ENCODE measurements at places on chromosomes 13 and 19.

DNA sequence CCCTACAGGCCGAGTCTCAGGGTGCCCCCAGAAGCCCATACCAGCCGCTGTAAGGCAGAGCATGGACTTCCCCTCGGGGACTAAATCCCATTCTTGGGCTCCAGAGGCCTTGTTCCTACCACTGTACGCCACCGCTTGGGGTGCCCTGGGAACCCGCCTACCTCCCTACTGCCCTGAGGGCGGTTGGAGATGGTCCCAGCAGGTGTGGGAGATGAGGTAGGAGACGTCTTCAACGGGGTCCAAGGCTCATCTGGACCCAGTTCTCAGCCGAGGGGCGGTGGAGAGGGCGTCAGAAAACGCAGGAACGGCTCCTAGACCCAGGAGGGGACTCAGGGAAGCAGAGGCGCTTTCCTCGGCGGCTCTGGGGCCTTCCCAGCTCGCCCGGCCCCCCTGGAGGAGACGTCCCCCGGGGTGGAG is 833 bp upstream of the ZIK1 start:
- peak; percentile 80 for DNase-seq

- DNase-seq = no peak
These were observed 294.2 kb downstream of the PCDH17 start for GRCh38 chr13:57925751-57926150.

DNA sequence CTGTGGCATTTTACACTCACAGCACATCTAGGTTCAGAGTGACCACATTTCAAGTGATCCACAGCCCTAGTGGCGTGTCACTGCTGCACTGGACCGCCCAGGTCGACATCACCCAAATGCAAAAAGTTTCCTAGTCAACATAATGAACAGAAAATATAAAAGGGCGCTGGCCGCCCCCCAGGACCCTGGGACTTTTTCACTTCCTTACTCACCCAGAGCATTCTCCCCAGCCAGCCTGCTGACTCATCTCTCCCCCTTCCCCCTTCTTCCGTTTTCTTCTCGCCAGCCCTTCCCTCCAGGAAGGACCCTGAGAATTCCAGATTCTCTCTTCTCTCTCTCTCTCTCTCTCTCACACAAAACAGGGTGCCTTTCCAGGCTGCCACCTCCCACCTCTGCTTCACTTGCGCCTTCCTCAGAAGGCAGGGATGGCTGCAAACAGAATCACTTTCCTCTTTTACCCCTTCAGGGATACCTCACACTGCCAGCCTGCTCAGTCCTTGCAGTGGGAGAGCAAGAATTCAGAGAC is 21.0 kb upstream of the GRWD1 start:
- DNase-seq = no peak

DNA sequence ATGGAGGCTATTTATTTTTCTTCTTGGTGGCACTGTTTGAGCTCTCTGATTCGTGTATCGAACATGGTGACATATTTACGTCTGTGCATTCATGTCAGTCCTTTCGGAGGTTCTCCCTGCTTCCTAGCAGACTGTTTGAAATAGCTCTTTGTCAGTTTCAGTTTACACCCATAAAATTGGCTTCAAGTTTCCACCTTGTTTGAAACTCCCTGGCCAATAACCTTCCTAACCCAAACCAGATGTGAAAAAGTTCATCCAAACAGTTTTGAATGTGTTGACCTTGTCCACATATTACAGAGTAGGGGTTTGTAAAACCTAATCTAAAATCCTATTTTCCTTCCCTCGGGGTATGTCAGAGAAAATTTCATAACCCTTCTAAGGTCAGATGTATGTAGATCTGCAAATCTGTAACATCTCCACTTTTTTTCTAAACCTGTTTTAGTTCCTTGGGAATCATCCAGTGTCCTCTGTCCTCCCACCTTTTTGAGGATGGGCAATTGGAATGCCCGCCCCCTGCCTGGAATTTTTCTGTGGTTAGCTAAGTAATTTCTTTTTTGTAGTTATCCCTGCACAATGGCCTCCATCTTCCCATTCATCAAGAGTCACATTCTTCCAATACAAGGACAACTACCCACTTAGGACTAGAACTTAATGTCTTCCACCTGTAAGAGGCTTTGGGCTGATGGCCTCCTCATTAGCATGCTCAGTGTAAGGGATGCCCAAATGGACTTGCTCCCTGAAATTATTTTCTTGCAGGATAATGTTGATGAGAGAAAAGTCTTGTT is 499.8 kb downstream of the GPC6 start:
- DNase-seq = no peak

DNA sequence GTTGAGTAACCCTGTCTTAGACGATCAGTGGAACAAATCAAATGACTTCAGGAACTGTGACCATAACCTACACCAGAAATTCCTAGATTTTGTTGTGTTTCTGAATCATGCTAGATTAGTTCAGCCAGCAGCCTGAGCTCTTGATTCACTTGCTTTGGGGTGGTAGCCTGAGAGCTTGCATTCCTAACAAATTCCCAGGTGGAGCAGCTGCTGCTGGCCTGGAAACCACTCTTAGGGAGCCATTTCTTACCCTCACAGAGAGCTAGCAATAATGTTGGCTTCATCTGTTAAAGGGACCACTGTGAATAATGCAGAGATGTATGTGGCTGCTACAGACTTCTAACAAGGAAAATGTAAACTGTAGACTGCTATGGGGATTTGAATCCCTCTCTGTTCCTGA is 388.1 kb upstream of the PRR20A start:
- DNase-seq = no peak

DNA sequence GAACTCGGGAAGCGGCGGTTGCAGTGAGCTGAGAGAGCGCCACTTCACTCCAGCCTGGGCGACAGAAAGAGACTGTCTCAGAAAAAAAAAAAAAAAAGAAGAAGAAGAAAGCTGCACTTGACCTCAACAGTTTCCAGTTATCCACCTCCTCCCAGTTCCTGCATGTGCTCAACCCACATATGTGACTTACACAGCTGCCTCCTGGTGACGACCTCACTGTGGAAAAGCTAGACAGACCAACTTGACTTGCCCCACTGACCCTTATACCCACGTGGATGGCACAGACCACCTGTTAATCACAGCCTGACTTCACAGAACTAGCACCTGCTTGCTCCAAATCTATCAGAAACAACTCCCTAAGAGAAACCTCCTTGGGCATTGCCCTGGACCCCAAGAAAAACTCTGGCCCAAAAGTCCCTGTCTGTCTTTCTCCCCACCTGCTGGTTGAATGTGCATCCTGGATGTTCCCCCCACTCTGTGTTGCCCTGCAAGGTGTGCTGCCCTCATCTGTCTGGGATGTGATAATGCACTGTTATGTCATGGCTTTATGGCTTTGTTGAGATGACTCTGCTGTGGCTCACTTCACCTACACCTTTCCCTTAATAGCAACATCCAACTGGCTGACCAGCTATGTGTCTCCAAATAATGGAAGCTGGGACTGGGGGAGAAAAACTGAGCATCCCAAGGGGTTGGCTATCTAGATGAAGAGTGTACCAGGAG is 2.8 kb downstream of the ZNF20 start:
- DNase-seq = no peak

- DNase-seq = no peak
These were observed 5.6 kb downstream of the PCID2 start for GRCh38 chr13:113202912-113203311.

DNA sequence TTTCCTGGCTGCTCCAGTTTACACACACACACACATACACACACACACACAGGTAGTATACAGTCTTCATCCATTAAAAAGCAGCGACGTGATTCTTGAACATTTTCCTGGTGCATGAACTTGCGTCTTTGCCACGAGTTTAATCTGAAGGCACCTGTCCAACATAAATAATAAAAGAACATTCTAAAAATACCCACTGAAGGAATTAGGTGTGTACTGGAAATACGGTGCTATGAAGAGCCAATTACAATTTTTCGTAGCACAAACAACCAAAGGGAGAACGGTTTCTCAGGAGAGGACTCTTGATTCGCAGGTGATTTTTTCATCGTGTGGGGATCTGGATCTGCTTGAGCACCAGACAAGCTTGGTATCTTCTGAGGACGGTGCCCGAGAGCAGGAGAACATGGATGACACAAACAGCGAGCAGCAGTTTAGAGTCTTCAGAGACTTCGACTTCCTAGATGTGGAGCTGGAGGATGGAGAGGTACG is 61.2 kb downstream of the ZAR1L start:
- DNase-seq = peak; percentile 23

- no peak for DNase-seq
These were observed 563.7 kb downstream of the EFNB2 start for GRCh38 chr13:105971738-105972137.

GRCh38 chr19:57047743-57048142 is 72.0 kb upstream of the USP29 start:
- no peak for DNase-seq

DNA sequence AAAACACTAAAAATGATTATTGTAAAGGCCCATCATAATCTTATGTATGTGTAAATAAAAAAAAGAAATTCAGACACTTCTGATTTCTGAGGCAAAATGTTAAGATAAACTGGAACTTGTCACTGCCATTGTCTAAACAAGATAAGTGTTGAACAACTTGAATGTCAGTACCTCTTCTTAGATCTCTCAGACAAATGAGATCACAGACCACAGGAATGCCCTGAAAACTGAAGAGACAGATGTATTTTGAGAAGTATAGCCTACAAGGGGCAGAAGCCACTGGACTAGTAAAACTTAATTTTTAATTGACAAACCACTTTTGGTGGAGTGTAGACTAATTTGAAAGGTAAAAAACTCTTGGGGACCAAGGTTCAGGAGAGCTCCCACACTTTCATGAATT is 375.5 kb upstream of the SLITRK5 start:
- DNase-seq = no peak

GRCh38 chr13:42048342-42048683 is at the start of gene DGKH:
Gene DGKH, plus strand, starts transcription at chr13:42048648. Its CDS starts 126 bp downstream, at chr13:42048774.
- DNase-seq = peak; percentile 90

- no peak for DNase-seq
These were observed 3.2 kb downstream of the KLK2 start for GRCh38 chr19:50876456-50876855.

- DNase-seq = no peak
These were observed 11.9 kb upstream of the PLAUR start for GRCh38 chr19:43681821-43682220.

- DNase-seq = no peak
These were observed 1.9 kb downstream of the SULT2B1 start for GRCh38 chr19:48553676-48554384.

- no peak for DNase-seq
These were observed 48.4 kb downstream of the WASF3 start for GRCh38 chr13:26605845-26606244.

DNA sequence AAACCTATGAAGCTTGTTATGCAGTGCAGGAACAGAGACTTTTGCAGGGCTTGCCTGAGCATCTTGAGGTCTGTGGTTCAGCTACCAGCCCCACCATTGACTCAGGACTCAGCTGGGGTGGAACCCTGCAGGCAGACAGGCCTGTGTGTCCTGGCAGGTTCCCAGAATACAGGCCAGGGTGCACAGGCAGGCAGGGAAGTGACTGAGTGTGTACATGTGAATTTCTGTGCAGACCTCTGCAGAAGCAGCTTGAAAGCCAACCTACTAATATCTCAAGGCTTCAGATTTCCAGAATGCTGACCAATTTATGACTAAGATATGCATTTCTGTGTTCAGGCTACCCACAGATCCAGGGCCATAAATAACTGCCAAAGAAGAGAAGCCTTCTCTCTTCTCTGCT is 254.4 kb downstream of the DLEU7 start:
- no peak for DNase-seq

GRCh38 chr13:25345576-25345975 is 26.2 kb upstream of the ATP8A2 start:
- DNase-seq = no peak

DNA sequence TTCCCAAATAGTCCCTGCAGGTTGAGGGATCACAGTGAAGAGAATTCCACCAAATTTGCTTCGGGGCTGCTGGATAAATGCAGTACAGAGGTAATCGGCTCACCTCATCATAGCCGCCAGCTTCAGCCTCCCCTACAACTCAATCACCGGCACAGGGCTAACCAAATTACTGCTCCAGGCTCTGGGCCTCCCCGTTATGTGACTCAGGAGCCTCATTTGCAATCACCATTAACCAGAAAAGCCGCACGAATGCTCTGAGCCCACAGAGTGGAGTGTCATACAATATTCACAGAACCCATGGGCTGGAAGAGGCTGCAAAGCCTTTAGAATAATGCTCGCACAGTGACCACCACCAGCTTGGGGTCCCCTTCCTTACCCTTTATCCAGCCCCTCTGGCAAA is 4.9 kb downstream of the SIAH3 start:
- DNase-seq = no peak

DNA sequence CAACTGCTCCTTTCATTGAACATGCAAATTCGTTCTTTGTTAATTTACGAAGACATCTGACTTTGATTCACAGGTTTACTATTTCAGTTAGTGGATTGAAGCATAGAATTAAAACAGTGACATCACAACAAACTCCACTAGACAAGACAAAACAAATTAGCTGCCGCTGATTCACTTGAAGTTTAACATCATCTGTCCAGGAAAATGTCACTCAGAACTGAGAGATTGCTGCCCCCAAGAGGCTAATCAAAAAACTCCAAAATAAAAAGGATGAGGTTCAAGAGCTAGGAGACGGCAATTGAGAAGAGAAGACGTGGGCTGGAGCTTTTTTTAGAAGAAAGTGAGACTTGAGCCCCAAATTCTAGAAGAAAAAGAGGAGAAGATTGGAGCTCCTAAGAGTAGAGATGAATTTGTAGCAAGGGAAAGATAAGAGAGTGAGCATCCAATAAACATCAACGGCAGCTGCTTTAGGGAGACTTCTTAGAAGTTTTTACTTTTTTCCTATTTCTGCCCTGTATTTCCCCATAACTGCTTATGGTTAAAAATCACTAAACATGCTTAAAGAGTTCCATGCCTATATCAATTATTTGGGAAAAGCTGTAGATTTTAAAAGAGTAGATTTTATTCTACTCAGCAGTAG is 40.8 kb upstream of the TPP2 start:
- no peak for DNase-seq

DNA sequence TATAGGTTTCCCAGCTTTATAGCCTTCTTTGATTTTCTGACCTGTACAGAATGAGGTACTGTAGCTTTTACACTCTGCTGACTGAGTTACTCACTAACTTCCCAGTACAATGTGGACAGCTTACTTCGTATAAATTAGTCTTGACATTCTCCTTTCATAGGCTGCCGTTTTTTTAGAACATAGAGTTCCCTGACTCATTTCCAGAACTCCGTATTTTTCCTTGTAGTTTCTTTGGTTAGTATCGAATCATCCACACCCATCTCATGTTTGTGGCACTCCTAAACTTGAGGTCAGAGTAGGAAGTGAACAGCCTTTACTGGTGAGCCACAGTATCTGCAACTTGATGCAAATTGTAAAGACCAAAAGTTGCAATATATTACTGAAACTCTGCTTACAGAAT is 303.9 kb downstream of the SLITRK5 start:
- no peak for DNase-seq

Data from lower leg skin (tissue), 4 donors.